NCI-H1417 (cell line): ENCODE measurements at places on chromosomes 7 and 10.

GRCh38 chr10:6140141-6140841 is 51.5 kb downstream of the RBM17 start:
- DNase-seq: no peak

DNA sequence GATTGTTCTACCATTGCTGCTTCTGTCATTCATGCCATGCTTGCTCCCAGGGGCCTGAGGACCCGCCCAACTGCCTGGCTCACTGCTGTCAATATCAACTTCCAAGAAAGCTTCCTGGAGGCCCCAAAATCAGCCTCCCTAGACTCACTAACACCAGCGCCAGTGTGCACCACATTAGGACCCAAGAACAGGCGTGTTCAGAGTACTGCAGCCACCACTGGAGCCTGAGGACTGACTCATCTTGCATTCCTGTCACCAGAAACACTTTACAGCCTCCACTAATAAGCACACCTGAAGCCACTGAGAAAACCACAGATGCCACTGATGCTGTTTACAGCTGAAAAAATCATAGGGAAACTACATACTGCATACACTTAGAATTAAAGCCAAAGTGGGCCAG is 1284.3 kb downstream of the TYW1 start:
- DNase-seq: no peak

DNA sequence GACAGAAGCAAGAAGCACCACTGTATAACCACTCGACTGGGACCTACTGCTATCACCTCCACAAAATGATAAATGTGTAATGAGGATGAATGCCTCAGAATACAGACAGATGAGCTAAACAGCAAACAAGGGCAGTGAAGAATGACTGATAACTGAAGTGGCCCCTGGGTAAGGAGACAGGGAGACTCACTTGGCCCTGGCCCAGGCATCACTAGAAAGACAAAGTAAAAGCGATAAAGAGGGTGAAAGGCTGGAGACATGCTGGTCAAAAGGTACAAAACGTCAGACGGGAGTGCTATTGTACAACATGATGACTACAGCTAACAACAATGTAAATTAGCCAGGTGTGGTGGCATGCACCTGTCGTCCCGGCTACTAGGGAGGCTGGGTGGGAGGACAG is 27.8 kb upstream of the APBB1IP start:
- DNase-seq: no peak

DNA sequence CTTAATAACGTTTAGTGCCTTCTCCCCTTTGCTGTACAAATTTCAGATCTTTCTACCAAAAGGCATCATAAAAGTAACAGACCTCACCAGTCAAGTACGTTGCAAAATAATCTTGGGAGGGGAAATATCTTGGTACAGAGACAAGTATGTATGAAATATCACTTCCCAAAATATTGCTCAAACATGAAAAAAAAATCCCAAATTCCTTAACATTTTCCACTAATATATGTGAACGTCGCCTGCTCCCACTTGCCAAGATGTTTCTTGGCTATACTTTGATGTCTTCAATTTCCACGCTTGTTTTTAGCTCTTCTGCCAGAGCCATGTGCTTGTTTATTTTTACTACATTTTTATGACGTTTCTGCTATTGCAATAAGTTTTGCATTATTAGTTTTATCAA is 223.5 kb downstream of the PLXNA4 start:
- DNase-seq: no peak
